T-helper 2 cell (primary cell): ENCODE measurements at places on chromosomes 4 and X.

- DNase-seq = no peak
These were observed 9.3 kb downstream of the ZNF185 start for GRCh38 chrX:152907084-152907651.

DNA sequence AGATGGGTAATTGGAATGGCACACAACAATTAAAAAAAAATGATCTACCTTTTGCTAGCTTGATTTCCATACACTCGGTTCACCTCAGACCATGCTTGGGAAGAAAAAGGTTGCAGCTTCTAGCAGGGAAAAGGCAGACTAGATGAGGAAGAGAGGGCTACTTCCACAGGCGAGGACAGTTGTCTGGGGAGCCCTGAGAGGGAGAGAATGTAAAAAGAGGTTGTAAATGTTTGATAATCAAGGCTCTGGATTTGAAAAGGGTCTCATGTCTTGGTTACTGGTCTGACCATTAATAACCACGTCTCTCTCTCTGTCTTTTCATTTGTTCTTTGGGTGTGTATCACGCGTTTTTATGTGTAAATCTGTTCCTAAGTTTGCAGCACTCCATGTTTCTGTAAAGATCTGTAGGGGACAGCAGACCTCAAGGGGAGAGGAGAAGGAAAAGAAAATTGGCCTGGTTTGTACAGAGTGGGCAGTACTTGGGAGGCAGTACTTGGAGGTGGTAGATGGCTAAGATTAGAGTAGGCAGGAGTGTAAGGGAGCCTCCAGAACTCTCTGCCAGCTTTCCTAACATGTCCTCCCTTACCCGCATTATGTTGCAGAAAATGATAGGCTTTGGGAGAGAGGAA, 750 bp downstream of the ARMCX5 start:
- DNase-seq = no peak

GRCh38 chr4:61203436-61203790, 3.3 kb downstream of the ADGRL3 start:
- no peak for DNase-seq

- DNase-seq = no peak
These were observed 9.7 kb upstream of the GUF1 start for GRCh38 chr4:44668526-44668925.

- no peak for DNase-seq
These were observed 6.8 kb upstream of the ACSL4 start for GRCh38 chrX:109739625-109740432.

DNA sequence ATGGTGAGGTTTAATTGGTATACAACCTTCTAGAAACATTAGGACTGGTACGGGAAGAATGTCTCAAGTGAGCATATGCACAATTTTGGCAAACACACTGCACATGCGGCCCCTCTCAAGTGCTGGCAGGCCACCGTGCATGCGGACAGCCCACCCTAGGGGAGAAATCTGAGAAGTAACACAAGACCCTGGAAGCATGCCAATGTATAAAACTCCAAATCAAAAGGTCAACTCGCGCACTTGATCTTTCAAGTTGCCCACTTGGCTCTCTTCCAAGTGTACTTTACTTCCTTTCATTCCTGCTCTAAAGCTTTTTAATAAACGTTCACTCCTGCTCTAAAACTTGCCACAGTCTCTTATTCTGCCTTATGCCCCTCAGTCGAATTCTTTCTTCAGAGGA, 488.3 kb downstream of the CFAP47 start:
- DNase-seq = no peak

DNA sequence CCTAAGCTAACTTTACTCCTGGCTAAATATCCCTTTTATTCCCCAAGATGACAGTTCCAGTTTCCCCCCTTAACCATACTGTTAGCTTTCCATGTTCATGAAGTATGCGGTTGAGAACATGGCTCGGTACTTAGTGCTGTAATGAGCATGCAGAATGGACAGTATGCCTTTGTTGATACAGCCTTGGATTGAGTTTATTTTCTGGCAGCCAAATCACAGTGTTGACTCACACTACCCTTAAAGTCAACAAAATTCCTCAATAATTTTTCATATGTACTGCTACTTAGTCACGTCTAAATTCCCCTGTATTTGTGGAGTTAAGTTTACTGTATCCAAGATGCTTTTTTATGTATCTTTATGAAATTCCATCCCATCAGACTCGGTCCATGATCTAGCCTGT, 1.4 kb upstream of the VEGFC start:
- no peak for DNase-seq

DNA sequence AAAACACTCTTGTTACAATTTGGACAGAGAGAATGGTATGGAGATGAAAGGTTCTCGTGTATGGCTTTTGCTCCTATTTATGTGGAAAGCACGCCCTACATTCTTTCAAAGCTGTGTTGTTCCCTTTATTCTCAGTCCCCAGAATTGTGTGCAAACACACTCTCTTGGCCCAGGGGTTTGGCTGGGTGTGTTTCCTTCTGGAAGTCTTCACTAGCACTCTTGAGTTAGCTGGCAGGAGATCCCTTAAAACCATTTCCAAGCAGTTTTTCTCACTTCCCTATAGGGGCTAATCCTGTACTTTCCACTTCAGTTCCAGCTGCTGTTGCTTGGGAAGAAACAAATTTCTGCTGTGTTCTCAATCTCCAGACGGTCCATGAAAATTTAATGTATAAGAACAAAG, 35.1 kb downstream of the FHL1 start:
- DNase-seq = no peak

DNA sequence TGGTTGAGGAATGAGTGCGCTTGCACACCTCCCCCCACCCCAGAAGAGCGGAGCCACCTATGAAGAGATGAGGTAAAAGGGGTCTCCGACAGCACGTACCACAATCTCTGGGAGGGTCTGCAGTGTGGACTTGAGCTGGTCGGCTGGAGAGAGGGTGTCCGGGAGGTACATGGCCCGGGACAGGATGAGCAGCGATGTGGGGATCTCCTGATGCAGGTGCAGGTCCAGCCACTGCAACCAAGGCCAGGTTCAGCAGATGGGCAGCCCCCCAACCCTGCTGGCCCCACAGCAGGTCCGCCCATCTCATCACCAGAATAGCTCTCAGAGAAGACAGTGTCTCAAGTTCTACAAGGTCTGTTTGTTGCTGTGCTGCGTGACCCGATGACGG, 30.4 kb downstream of the FGFR3 start:
- DNase-seq = no peak

DNA sequence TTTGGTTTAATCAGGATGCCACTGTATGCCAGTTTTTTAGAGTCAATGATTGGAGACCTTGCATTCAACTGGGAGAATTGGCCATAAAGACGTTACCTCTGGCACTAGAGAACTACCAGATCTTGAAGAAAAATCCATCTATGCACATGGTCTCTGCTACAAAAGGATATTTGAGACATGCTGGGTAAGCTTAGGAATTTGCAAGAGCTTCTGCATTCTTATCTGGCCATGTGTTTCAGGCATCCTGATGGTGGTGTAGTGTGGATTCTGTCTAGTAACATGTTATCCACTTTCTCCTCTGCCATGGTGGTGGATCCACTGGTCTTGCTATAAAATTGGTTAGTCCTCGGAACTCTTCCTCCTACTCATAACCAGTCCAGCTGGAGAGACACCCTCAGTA, 185.3 kb upstream of the WDFY3 start:
- no peak for DNase-seq

GRCh38 chr4:184191267-184191666, 26.4 kb downstream of the ENPP6 start:
- DNase-seq = no peak

GRCh38 chr4:5874811-5875449, 18.0 kb downstream of the CRMP1 start:
- DNase-seq = no peak

DNA sequence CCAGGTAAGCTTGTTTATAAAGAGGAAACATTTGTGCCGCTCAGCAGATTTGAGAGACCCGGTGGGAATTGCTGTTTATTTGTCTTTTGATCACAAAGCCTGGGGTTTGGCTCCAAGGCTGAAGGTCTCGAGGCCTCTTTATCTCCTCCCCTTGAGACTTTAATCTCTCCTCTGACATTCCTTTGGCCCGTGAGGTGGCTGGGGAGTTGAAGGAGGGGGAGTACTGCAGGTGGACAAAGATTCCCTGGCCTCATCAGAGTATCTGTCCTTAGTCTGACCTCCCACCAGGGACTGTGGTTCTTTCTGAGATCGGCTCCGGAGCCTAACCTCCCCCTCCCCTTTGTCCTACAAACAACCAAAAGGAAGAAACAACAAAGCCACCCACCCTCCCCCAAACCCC, 216.5 kb downstream of the MID1IP1 start:
- no peak for DNase-seq

- DNase-seq = no peak
These were observed 833.9 kb upstream of the PRKX start for GRCh38 chrX:4547213-4547836.

DNA sequence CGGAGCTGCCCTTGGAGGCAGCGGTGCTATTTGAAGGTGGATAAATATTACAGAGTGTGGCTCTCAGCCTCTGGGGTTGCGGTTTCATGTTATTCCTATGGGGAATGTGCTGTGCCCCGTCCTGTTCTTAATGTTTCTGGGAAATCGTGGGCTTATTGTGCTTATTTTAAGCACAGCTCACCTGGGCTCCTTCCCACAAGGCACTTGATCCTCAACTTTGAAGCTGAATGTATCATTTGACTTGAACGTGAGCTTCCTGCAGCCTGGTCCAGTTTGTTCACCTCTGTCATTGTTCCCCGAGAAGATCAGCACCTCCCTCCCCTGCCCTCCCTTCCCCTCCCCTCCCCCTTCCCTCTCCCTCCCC, 3.9 kb downstream of the SORCS2 start:
- no peak for DNase-seq

- no peak for DNase-seq
These were observed 114.1 kb downstream of the MXRA5 start for GRCh38 chrX:3232262-3232923.
